Spinal cord (tissue), 10 donors: ENCODE measurements at places on chromosomes 4 and X. TPM values are rescaled to one million over a fixed set of nuclear protein-coding genes. Genes with fewer than 3 reads are reported as not detected.
A peak's percentile ranks its signal among the peaks of the same experiment; 100 is the strongest.

DNA sequence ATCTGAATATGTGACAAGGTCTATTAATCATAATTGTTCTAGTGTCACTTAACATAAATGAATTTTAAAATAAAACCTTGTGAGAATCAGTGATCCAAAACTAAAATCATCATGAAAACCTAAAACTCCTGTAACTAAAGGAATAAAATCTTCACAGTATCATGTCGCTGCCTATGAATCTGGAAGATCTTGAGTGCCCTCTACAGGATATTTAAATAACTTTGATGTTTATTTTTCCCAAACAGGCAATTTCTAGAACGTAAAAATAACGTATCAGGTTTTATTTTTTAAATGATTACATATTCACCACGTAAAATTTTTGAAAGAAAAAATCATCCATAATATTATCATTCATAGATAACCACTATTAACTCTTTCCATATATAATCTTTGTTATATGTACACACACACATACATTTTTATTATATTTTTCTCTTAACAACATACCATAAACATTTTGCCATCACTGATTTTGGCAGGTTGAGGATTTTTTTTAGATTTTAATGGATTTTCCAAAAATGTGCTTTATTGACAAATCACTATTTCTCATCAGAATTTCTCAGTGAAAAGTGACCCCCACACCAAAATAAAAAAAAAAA lies 79.6 kb downstream of the COMMD8 start:
- peak; percentile 89 for DNase-seq
- no peaks in the 10 kb centered on the region for H3K36me3 ChIP-seq
- H3K4me3 ChIP-seq = no peak overlapping the region
- H3K27me3 ChIP-seq = no peaks in the 10 kb centered on the region

Gene ADH1A
- 0.11 TPM for total RNA-seq

DNA sequence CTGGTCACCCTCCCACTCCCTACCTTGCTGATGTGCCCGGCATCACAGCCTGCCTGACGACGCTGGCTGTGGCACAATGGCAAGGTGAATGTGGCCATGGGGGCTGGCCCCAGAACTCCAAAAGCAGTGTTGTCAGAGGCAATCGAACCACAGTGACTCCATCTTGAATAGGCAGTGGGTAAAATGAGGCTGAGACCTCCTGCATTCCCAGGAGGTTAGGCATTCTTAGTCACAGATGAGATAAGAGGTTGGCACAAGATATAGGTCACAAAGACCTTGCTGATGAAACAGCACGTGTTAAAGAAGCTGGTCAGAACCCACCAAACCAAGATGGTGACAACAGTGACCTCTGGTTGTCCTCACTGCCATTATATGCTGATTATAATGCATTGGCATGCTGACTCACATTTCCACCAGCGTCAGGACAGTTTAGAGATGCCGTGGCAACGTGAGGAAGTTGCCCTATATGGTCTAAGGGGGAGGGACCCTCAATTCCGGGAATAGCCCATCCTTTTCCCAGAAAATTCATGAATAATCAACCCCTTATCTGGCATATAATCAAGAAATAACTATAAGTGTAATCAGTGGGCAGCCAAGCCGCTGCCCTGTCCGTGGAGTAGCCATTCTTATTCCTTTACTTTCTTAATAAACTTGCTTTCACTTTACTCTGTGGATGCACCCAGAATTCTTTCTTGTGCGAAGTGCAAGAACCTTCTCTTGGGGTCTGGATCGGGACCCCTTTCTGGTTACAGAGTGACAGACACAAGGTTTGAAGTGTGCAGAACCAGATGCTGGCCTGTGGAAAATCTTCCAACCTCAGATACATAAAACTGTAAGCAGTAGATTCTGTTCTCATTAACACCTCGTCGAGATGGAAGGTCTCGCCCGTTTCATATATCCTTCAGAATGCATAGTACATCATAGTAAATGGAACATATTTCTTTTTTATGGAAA lies 26.8 kb upstream of the CLDN24 start:
- no peak overlapping the region for H3K27ac ChIP-seq
- no peaks in the 10 kb centered on the region for H3K4me1 ChIP-seq
- H3K36me3 ChIP-seq = no peaks in the 10 kb centered on the region
- no peak for DNase-seq

DNA sequence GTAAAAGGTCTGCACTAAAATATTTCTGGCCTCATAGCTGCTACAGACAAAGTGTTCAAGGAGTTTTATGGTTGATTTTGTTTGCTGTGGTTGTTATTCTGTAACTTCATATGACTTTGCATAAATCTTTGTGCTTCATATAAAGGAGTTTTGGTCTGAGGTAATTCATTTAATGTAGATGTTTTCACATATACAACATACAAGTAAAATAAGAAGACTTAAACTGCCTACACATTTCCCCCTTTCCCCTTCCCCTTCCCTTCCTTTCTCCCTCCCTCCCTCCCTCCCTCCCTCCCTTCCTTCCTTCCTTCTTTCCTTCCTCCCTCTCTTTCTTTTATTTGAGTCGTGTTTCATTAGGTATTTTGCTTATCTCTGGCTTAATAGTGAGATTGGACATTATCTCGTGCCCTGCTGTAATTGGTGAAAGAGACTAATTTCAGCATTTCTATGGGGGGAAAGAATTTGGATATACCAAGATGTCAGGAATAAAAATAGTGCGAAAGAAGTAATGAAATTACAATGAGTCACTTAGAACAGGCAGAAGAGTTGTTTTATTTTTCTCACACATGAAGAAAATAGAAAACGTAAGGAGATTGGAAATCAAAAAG lies 144.9 kb upstream of the MAD2L1 start:
- H3K4me1 ChIP-seq = no peaks in the 10 kb centered on the region
- no peak overlapping the region for H3K27ac ChIP-seq
- no peak for DNase-seq
- H3K4me3 ChIP-seq = no peak overlapping the region

Gene FGFRL1
- total RNA-seq = 39.2 TPM

- no peak overlapping the region for H3K4me3 ChIP-seq
- no peaks in the 10 kb centered on the region for H3K4me1 ChIP-seq
- H3K27me3 ChIP-seq = no peaks in the 10 kb centered on the region
- no peaks in the 10 kb centered on the region for H3K36me3 ChIP-seq
- H3K27ac ChIP-seq = no peak overlapping the region
Measured at GRCh38 chr4:13706716-13707115, 79.2 kb upstream of the BOD1L1 start.

Gene XK
- 2.6 TPM for total RNA-seq

GRCh38 chr4:151530783-151531182 lies 121.8 kb downstream of the FHIP1A start:
- no peaks in the 10 kb centered on the region for H3K36me3 ChIP-seq
- no peak for DNase-seq
- no peaks in the 10 kb centered on the region for H3K4me1 ChIP-seq
- H3K27me3 ChIP-seq = no peaks in the 10 kb centered on the region

DNA sequence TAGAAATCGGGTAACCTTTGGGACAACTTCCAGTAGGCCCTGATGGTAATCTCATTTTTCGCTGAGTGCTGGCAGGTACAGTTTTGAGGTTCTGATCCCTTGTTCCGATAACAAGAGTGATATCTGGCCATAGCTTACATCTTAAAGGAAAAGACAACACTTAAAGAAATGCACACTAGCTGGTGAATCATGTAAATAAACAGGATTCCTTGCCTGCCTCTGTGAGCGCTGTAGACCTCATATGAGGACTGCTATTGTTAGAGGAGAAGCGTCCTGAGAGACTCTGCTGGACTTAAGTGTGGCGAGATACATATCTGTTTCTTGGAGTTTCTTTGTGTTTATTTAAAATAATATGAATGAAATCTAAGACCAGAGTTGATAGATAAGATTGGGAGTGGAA lies 149.3 kb upstream of the SLC4A4 start:
- peak; percentile 37 for DNase-seq
- peak overlapping the region; percentile 89 for H3K27ac ChIP-seq
- H3K27me3 ChIP-seq = peaks cover 2% of the 10 kb centered on the region
- peaks cover 7% of the 10 kb centered on the region for H3K4me1 ChIP-seq
- no peaks in the 10 kb centered on the region for H3K36me3 ChIP-seq
- H3K4me3 ChIP-seq = peak overlapping the region; percentile 80

DNA sequence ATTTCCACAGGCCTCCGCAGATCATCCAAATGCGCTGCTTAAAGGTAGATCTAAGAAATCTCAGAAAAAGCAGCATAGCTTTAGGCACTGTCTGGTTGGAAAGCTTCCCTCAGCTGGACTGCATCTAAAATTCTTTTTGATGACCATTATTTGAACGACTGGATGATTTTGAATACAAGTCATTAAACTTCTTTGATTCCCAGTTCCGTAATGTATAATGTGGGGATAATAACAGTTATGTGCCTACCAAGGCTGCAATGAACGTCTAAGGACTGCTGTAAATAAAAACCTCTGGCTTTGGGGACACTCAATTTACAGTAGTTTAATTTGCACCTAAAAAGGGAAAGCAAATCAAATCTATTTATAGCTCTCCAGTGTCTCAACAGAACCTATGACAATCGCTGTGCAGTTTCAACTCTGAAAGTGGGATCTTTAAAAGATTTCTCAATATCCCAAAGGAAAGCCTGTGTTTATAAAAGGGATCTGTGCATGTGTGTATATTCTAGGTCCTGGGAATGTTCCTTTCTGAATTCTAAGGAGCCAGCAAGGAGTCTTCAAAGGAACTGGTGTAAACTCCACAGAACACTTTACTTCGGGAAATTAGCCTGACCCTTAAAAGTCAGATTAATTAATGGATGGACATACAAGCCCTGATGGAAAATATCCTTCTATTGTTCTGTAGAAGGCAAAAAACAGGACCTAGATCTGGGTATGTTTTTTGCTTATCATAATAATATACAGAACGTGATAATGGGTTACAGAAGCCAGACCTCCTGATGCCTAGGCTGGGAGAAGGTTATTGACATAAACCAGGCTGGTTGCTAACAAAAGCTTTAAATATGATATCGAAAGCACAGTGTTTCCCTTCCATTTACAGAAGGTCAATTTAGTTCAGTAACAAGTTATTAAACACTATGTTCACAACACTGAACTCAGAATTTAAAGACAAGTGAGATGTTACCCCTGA lies 53.4 kb downstream of the AFAP1 start:
- DNase-seq = no peak
- peaks cover 4% of the 10 kb centered on the region for H3K4me1 ChIP-seq
- H3K4me3 ChIP-seq = no peak overlapping the region

- no peaks in the 10 kb centered on the region for H3K27me3 ChIP-seq
- no peak for DNase-seq
- no peak overlapping the region for H3K27ac ChIP-seq
- peaks cover 5% of the 10 kb centered on the region for H3K4me1 ChIP-seq
Measured at GRCh38 chr4:602559-602942, 22.8 kb upstream of the PDE6B start.

DNA sequence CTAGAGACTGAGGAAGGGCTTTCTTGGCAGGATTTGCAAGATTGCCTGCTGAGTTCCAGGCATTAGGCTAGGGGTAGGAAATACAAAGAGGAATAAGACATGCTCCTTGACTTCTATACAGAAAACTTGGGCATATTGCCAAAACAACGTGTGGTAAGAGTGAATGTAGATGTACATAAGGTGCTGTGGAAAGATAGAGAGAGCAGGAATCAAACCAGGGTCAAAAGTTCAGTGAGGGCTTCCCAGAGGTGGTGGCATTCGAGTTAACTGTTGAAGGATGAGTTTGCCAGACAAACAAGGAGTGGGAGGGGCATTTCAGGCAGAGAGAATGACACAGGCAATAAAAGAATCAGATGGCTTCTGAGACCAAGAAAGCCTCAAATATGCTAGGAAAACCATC lies 187.9 kb downstream of the KDR start:
- H3K4me3 ChIP-seq = no peak overlapping the region
- H3K27ac ChIP-seq = no peak overlapping the region
- no peak for DNase-seq
- peaks cover 3% of the 10 kb centered on the region for H3K4me1 ChIP-seq

DNA sequence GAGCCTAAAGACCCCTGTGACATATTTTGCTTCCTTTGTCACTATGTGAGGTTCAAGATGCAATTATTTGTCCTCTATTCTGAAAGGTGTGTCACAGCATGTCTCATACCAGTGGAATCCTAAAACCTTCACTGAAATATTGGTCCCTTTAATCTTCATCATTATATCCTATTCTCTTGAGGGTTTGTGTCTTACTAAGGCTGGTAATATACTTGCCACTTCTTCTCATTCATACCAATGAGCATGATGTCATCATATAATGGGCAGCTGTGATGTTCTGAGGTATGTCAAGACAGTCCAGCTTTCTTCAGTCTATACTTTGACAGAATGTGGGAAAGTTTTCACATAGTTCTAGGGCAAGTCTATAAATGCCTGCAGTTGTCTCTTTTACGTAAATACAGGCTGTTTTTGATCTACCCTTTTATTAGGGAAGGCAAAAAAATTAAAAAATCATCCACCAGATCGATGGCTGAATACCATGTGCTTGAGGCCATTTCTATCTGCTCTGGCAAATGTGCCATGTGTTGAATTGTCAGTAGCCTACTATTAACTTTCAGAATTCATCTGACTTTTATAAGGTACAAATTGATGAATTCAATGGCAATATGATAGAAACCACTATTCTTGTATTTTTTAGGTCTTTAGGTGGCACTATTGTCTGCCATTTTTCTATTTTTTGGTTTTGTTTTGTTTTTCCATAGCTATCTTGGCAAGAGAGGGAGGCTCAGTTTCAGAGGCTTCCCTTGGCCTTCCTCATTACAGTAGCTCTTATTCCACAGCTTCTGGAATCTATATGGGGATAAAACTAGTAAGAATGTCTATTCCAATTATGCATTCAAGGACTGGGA lies 209.0 kb downstream of the PPARGC1A start:
- H3K36me3 ChIP-seq = no peaks in the 10 kb centered on the region
- H3K4me1 ChIP-seq = no peaks in the 10 kb centered on the region
- H3K27me3 ChIP-seq = no peaks in the 10 kb centered on the region

- DNase-seq = no peak
- no peaks in the 10 kb centered on the region for H3K36me3 ChIP-seq
- H3K27ac ChIP-seq = no peak overlapping the region
- no peak overlapping the region for H3K4me3 ChIP-seq
- H3K27me3 ChIP-seq = no peaks in the 10 kb centered on the region
- H3K4me1 ChIP-seq = peaks cover 3% of the 10 kb centered on the region
Measured at GRCh38 chr4:153067376-153067775, 131.3 kb downstream of the FHDC1 start.

- H3K4me3 ChIP-seq = no peak overlapping the region
- no peaks in the 10 kb centered on the region for H3K27me3 ChIP-seq
- H3K4me1 ChIP-seq = no peaks in the 10 kb centered on the region
Measured at GRCh38 chr4:36163198-36163597, 81.1 kb downstream of the ARAP2 start.
